ENCODE measurements at places on chromosomes 7 and 10.

GRCh38 chr10:120429395-120429794 lies 27.6 kb upstream of the PLPP4 start:
- DNase-seq, result no peak

DNA sequence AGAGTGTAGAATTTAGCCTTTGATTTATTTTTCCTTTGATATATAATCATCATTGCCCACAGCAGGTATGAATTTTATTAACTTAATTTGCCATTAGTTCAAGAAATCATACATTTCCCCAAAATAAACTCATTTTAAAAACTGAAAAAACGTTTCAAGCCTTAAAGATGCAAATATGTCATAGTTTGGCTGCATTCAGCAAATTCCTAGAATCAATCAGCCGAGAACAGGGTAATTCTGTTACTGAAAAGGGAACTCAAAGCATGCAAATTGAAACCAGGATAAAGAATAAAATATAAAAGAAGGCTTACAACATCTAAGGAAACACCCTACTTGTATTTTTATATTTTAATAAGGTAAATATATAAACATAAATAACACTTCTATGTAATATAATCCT lies 233.8 kb upstream of the PRKCQ start:
- no peak for DNase-seq

DNA sequence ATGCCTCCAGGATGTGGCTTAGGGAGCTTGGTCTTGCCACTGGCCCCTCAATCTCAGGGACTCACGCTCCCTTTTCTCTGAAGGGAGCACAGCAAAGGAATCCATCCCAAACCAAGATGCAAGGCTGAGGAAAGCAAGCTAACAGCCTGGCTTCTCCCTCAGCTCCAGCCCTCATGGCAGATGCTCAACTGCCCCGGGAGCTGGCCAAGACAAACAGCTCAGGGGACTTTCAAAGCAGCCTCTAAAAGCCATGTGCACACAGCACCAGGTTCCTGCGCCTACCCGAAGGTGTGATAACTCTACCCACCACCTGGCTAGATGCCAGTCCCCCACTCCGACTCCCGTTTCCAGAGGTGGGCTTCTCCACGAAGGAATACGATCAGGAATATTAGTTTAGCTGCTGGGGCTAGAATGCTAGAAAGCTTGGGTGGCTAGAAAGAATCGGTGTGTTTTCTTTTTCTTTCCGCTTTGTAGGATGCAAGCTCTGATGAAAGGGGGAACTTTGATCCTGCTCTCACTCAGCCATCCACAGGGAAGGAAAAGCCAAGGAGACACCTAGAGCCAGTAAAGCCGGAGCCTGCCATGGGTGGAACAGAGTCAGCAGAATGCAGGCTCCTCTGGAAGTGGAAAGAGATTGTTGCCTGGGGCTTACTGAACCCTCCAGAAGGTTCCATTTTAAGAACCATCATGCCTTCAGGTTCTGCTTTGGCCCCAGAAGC lies 89.0 kb upstream of the FGFR2 start:
- no peak for DNase-seq

GRCh38 chr7:135283959-135284638 lies 50.5 kb downstream of the STRA8 start:
- no peak for DNase-seq

Data from activated CD4-positive, alpha-beta T cell treated with anti-CD3 and anti-CD28 coated beads for 24 hours (primary cell).